ENCODE measurements at places on chromosomes 2 and 18. TPM values are rescaled to one million over a fixed set of nuclear protein-coding genes. Genes with fewer than 3 reads are reported as not detected.

The DSG4 gene
- total RNA-seq, result not detected

The TRIM43 gene
- not detected for total RNA-seq

The MAT2A gene
- total RNA-seq, result 153 TPM

The DSC2 gene
- 21.4 TPM for total RNA-seq

The CXCR2 gene
- 0.46 TPM for total RNA-seq

The SLC19A3 gene
- total RNA-seq, result 0.29 TPM

The MFF gene
- 96.5 TPM for total RNA-seq

The WDFY1 gene
- total RNA-seq, result 15.9 TPM

The TMEM247 gene
- not detected for total RNA-seq

The MYOM1 gene
- total RNA-seq, result 377 TPM

The FTCDNL1 gene
- total RNA-seq, result 2.4 TPM

The PLEKHH2 gene
- total RNA-seq, result 4.1 TPM

The RPS27A gene
- 469 TPM for total RNA-seq

The AGPS gene
- 23.9 TPM for total RNA-seq

The PKDCC gene
- 189 TPM for total RNA-seq

The IL1B gene
- 0.14 TPM for total RNA-seq

The CXCR4 gene
- 2.2 TPM for total RNA-seq

The EN1 gene
- not detected for total RNA-seq

Data from right cardiac atrium (tissue), 5 donors.